ENCODE measurements at places on chromosomes 12 and 14.
A peak's percentile ranks its signal among the peaks of the same experiment; 100 is the strongest.

- DNase-seq, result peak; percentile 21
Measured at GRCh38 chr14:67524634-67524963, 8.5 kb upstream of the PLEKHH1 start.

DNA sequence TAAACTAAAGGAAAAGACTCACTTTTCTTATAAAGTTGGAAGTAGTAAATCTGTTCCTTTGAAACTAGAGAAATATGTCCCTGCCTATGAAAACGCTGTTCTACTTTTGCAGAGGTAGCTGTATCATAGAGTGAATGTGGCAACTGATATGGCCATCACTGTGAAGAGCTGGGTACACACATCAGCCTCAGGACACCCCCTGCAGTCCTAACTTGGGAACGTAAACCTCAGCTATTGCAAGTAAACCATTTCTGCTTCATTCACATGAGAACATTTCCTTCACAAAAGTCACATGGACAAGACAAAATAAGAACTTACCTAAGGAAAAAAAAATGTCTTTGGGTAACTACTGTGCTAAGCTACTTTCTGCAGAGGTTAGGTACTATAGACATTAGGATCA, 233.3 kb upstream of the PPFIA2 start:
- DNase-seq, result no peak

DNA sequence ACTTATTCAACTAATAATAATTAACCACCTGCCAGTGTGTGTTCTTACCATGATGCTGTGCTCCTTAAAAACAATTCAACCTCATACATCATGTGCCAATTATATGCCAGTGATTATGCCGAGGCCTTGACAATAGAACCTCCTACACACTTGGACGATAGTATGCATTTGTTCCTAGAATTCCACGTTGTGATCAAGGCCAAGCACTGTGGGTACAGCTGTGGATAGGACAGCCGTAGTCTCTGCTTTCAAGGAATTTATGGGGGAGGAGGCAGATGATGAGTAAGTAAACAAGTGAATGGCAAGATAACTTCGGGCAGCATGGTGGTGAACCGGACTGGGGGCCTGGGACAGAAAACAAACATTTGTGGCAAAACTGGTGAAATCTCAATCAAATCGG, 18.0 kb upstream of the MYO1H start:
- no peak for DNase-seq

DNA sequence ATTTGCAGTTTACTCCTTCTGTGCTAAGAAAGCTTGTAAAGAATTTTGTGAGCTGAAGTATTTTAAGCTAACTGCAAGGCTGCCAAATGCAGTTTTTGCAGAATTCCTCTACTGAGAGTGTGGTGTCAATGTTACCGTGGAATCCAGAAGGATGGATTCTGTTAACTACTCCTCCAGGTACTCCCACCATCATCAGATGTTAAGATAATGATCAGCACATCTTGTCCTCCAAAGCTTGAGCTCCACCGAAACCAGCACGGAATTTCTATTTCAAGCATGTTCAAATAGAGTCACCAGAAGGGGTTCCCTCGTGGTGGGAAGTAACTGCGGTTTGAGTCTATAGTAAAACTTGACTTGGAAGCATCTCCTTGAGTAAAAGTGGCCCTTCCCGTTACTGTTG, 64.3 kb upstream of the CDKN3 start:
- no peak for DNase-seq

- DNase-seq, result no peak
Measured at GRCh38 chr12:49297695-49298060, 2.7 kb downstream of the PRPH start.

DNA sequence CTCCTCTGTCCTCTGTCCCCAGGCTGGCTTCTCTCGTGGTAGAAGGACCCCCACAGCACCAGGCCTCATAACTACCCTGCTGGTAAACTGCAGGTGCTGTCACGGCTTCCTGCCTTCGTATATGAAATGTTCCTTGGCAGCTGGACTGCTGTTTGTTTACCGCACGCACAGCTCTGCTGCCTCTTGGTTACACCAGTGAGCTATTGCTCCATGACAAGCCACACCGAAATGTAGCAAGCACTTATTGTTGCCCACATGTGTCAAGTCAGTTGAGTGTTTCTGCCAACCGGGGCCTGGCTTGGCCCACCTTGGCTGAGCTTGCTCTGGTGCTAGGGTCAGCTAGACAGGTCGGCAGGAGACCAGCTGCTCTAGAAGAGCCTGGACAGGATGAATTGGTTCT, 21.7 kb upstream of the TCL1B start:
- DNase-seq, result no peak

DNA sequence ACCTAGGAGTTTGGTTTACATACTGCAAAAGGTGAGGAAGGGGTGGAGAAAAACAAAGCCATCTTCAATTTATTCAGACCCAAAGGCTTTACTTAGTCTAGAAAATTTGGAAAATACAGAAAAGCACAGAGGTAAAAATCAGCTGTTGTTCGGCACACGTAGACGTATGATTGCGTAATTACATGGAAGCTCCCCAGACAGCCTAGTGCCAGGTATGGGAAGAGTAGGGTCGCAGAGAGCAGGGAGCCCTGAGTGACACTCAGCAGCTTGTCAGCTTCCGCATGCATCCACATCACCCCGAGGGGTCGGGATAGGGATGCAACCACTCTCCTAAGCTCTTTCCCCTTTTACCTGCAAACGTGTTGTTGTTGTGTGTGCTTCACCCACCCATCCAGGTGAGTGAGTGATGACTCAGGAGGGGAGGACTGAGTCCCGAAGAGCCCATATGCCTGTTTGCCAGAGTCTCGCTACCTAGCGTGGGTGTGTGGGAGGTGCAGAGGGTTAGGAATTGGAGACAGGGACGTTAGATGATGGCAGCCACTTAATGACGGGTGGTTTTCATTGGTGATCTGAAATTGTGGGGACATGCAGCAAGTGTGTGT, 20.1 kb downstream of the PIWIL1 start:
- no peak for DNase-seq

DNA sequence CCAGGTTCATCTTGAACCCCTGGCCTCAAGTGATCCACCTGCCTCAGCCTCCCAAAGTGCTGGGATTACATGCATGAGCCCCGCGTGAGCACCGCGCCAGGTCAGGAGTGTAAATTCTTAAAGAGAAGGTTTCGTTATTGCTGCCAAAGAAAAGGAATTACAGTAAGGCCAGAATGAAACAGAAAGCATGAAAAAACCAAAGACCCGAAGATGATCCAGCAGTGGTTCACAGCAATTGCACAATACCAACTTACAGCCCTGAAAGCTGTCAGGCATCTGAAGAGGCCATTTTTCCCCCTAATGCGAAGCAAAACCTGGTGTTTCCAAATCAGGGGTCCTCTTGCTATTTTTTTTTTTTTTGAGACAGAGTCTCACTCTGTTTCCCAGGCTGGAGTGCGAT, 10.3 kb downstream of the RBM23 start:
- no peak for DNase-seq

DNA sequence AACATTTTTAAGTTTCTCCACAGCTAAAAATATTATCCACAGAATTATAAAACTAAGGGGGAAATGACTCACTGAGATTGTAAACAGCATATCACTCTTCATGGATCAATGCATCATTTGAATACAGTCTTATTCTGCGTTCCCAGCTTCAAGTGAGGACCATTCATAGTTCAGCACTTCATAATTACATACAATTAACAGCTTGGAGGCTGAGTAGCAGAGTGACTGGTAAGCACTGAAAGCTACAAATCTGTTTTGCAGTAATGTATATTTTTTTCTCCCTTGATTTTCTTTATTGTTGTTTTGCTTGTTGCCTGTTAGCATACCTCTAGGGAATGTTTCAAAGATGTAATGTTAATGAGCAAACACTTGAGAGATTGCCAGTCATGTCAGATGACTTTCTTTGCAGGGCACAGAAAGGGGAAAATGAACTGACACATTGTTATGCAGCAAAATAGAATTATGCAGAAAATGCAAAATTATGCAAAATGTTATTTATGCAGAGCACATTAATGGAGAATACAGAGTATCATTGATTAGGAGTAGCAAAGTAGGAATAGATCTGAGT, 138.6 kb downstream of the RPS29 start:
- DNase-seq, result no peak
